ENCODE measurements at places on chromosomes 1 and 21. TPM values are rescaled to one million over a fixed set of nuclear protein-coding genes. Genes with fewer than 3 reads are reported as not detected.

SLC25A24 gene
- total RNA-seq: 31.6 TPM

PLEKHG5 gene
- 34.7 TPM for total RNA-seq

KRTAP13-2 gene
- total RNA-seq: not detected

CD1B gene
- total RNA-seq: not detected

CD164L2 gene
- total RNA-seq: not detected
